ENCODE measurements at places on chromosomes 7 and 10. TPM values are rescaled to one million over a fixed set of nuclear protein-coding genes. Genes with fewer than 3 reads are reported as not detected.
A peak's percentile ranks its signal among the peaks of the same experiment; 100 is the strongest.

Gene NPY
- not detected for total RNA-seq

DNA sequence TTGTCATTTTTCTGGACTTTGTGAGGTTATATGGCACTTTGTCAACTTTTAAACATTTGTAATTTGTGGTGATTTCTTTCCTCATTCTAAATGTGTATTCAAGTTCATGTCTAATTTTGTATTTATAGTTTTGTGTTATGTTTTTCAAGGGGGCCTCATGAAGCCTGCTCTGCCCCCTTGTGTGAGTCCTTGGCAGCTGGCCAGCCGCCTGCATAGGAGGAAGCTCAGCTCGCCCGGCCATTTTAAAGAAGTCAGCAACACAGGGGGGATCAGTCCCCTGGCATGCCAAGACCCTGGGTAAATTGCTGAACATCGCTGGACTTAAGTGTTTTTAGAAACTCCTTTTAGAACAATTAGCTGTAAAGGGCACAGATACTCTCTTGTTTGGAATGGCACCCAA lies 123.0 kb downstream of the ANLN start:
- DNase-seq = no peak
- H3K4me1 ChIP-seq = no peaks in the 10 kb centered on the region
- H3K27ac ChIP-seq = no peak overlapping the region

DNA sequence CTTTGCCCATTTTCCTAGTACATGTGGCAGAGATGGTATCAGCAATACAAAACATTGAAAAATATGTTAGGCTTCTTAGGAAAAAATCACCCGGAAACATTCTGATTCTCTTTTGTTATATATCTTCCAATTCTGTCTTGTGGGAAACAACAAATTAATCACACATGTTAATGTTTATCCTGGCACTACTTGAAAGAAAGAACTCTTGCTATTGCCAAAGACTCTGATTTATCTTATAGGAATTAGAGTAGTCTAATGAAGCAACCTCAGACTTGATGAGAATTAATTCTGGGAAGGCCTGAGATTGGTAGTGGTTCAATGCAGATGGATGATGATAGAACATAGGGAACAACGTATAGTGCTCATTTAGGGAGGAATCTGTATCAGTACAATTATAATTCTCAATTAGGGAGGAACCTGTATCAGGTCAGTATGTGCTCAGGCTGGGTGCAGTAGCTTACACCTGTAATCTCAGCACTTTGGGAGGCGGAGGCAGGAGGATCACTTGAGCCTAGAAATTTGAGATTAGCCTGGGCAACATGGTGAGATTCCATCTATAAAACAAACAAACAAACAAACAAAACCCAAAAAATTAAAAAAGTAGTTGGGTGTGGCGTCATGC lies 50.7 kb downstream of the TAS2R16 start:
- no peaks in the 10 kb centered on the region for H3K36me3 ChIP-seq
- H3K27me3 ChIP-seq = no peaks in the 10 kb centered on the region
- no peak for DNase-seq

DNA sequence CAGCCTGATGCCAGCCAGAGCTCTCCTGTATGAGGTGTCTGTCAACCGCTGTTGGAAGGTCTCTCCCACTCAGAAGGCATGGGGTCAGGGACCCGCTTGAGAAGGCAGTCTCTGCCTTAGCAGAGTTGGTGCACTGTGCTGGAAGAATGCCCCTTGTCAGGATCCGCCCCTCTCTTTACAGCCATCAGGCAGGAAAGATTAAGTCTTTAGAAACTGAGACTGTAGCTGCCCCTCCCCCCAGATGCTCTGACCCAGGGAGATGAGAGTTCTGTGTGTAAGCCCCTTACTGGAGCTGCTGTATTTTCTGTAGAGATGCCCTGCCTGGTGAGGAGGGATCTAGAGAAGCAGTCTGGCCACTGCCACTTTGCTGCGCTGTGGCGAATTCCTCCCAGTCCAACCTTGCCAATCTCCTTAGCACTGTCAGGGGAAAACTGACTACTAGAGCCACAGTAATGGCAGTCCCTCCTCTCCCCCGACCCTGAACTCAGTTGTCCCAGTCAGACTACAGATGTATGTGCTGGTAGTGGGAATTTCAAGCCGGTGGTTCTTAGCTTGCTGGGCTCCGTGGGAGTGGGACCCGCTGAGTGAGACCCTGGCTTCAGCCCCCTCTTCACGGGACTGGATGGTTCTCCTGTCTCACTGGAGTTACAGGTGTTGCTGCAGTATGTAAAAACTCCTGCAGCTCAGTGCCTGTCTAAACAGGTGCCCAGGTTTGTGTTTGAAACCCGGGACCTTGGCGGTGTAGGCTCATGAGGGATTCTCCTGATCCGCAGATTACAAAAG lies 285.5 kb upstream of the ZWINT start:
- H3K36me3 ChIP-seq = no peaks in the 10 kb centered on the region
- H3K4me1 ChIP-seq = no peaks in the 10 kb centered on the region
- no peaks in the 10 kb centered on the region for H3K27me3 ChIP-seq
- DNase-seq = no peak

GRCh38 chr7:74083928-74084721 lies 521 bp downstream of the LIMK1 start:
- peak overlapping the region; percentile 56 for H3K4me3 ChIP-seq
- H3K4me1 ChIP-seq = no peaks in the 10 kb centered on the region
- H3K36me3 ChIP-seq = no peaks in the 10 kb centered on the region
- DNase-seq = peak; percentile 68
- no peak overlapping the region for H3K27ac ChIP-seq

DNA sequence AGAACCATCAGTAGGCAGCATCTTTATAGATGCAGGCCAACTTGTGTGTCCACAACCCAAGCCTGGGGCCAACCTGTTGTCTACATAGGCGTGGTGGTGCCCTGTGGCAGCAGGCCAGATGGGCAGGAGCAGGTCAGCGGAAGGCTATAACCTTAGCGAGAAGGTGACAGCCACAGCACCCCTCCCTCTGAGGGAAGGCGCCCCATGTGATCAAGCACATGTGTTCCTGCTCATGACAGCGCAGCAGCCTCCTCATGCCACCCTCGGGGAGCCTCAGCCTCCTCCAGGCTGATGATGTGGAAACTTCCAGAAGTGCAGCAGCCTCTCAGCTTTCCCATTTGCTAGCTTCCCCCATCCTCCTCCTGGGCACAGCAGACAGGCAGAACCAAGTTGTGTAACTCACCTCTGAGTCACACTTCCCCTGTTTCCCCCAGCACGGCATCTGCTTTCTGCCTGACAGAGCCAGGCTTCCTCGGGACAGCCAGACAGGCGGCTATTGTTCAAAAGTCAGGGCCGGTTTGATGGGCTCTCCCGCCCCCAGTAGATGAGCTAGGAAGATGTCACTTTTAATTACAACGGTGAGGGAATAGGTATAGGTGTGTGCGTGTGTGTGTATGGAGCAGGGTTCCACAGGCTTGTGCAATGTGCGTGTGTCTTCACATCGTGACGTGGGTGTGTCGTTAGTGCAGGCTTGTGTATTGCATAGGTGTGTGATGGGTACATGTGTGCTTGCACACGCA lies 312.0 kb upstream of the ZMIZ1 start:
- no peak overlapping the region for H3K4me3 ChIP-seq
- peak; percentile 86 for DNase-seq
- H3K27ac ChIP-seq = peak overlapping the region; percentile 12
- H3K27me3 ChIP-seq = no peaks in the 10 kb centered on the region
- peaks cover 15% of the 10 kb centered on the region for H3K4me1 ChIP-seq

GRCh38 chr10:30999070-30999712 lies 32.5 kb downstream of the ZNF438 start:
- H3K27ac ChIP-seq = peak overlapping the region; percentile 47
- H3K27me3 ChIP-seq = no peaks in the 10 kb centered on the region
- H3K4me1 ChIP-seq = peaks cover 7% of the 10 kb centered on the region
- DNase-seq = no peak

DNA sequence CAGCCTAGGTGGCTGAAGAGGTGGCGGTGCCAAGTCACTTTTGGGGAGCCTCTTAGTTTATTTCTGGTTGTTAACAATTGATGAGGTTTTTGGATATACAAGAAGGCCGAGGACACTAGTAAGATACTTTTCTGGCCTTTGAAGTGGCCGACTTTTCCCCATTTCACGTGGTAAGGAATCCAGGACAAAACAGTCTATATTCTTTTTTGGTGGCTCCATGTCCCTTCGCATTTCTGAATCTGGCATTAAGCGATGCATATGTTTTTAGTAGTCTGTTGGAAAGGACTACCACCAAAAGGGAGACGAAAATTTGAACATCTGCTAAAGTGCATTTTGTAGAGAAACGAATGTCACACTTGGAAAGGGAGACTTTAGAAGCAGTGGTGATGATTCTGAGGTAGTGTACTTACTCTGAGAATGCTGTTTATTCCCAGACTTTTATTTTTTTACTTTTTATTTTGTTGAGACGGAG lies 1.5 kb downstream of the MLLT10 start:
- no peak for DNase-seq
- no peaks in the 10 kb centered on the region for H3K36me3 ChIP-seq
- H3K4me1 ChIP-seq = no peaks in the 10 kb centered on the region
- peak overlapping the region; percentile 67 for H3K4me3 ChIP-seq
- H3K27ac ChIP-seq = no peak overlapping the region

- no peak for DNase-seq
- no peak overlapping the region for H3K27ac ChIP-seq
- no peaks in the 10 kb centered on the region for H3K36me3 ChIP-seq
- no peak overlapping the region for H3K4me3 ChIP-seq
- H3K4me1 ChIP-seq = no peaks in the 10 kb centered on the region
- no peaks in the 10 kb centered on the region for H3K27me3 ChIP-seq
Measured at GRCh38 chr10:13231808-13232207, 2.4 kb downstream of the UCMA start.

Gene ZFYVE27
- total RNA-seq = 12.7 TPM

DNA sequence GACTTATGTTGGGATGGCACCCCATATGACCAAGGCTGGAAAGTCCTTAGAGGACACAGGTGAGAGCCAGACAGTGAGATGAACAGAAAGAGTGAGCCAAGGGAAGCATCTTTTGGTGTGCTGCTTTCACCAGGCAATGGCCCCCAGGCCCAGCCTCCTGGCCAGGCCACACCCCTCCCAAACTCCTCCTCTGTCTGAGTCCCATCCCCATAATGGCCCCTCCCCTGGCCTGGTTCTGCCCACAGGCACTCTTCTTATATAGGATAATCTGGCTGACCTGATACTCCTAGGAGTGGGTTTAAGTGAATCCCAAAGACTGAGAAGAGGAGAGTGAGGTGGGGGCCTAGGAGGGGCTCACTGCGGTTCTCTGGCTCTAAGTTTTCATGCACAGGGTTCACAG lies 252.5 kb downstream of the RPS24 start:
- DNase-seq = no peak
- no peaks in the 10 kb centered on the region for H3K4me1 ChIP-seq
- no peaks in the 10 kb centered on the region for H3K36me3 ChIP-seq
- H3K27ac ChIP-seq = no peak overlapping the region

Gene CTAGE8
- total RNA-seq = 1.3 TPM

DNA sequence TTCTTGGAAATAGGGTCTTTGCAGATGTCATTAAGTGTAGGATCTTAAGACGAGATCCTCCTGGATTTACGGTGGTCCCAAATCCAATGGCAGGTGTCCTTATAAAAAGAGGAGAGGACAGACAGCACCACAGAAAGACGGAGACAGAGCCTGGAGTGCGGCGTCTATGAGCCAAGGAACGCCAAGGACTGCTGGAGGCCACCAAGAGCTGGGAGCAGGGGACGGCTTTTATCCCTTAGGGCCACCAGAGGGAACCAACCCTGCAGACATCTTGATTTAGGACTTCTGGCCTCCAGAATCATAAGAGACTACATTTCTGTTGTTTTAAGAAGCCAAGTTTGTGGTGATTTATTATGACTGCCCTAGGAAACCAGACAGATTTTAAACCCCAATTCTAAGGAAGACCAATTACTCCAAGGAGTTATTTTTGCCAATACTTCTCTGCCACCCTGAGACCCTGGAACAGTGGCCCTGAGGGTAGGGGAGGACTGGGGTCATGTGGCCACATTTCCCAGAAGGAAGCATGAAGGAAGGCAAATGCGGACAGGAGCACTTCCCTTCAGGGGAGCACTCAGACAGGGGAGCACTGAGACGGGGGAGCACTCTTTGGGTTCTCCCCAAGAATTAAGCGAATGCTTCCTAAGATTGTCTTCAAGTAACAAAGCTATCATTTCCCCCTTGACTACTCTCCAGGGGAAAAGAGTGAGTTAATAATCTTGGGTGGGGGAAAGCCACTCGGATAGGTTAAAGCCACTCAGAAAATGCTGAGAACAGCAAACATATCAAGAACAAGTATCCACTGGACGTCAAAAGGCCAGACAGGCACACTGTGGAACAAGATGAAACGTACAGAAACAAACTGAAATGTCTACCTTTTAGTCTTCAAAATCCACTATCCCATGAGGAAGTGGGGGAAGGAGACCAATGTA lies 67.5 kb downstream of the CHST15 start:
- no peak overlapping the region for H3K4me3 ChIP-seq
- no peaks in the 10 kb centered on the region for H3K36me3 ChIP-seq
- H3K4me1 ChIP-seq = no peaks in the 10 kb centered on the region
- DNase-seq = no peak
- H3K27me3 ChIP-seq = no peaks in the 10 kb centered on the region

- no peaks in the 10 kb centered on the region for H3K36me3 ChIP-seq
- H3K4me3 ChIP-seq = no peak overlapping the region
- DNase-seq = no peak
- no peaks in the 10 kb centered on the region for H3K4me1 ChIP-seq
- H3K27me3 ChIP-seq = no peaks in the 10 kb centered on the region
- no peak overlapping the region for H3K27ac ChIP-seq
Measured at GRCh38 chr10:71235808-71236207, 23.4 kb downstream of the UNC5B start.

GRCh38 chr10:21509341-21510240 lies 15.9 kb downstream of the SKIDA1 start:
- H3K36me3 ChIP-seq = no peaks in the 10 kb centered on the region
- peak overlapping the region; percentile 79 for H3K27ac ChIP-seq
- no peaks in the 10 kb centered on the region for H3K4me1 ChIP-seq
- peak; percentile 59 for DNase-seq

DNA sequence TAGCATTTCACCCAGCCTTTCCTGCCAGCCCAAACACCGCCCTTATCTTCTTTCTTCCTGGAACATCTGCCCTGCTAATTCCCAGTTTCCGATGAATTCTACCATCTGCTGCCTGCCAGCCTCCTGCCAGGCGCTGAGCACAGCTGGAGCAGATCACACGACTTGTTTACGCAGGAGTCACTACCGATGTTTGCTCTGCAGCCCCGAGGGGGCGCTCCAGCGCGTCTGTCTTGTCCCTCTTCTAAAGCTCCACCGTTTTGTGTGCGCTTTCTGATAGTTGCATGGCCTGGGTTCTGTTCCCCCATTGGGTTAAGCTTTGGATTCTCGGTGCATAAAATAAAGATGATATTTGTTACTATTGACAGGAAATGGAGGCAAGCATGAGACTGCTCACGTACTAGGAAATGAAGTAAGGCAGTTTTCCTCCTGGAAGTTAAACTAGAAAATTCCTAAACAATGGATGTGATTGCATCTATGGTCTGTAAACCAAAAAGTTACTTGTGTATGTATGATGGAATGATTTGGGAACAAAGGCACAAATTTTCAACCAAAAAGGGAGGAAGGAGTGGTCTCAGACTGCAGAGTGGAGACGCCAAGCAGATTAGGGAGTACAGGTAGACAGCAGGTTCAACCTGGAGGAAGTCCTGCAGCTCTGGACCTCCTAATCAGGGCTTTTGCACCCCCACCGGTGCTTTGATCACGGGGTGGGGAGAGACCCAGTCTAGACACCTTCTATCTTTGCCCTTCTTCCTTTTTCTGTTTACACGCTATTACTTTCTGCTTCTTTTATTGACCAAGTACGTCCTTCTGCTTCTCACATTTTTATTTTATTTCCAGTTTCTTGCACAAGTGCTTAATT lies 2.2 kb upstream of the RBM17 start:
- H3K36me3 ChIP-seq = no peaks in the 10 kb centered on the region
- H3K27ac ChIP-seq = peak overlapping the region; percentile 48
- no peaks in the 10 kb centered on the region for H3K27me3 ChIP-seq
- DNase-seq = peak; percentile 92

GRCh38 chr10:122033224-122033926 lies 44.4 kb downstream of the TACC2 start:
- H3K4me3 ChIP-seq = no peak overlapping the region
- no peaks in the 10 kb centered on the region for H3K4me1 ChIP-seq
- no peaks in the 10 kb centered on the region for H3K36me3 ChIP-seq
- DNase-seq = no peak
- no peaks in the 10 kb centered on the region for H3K27me3 ChIP-seq
